ENCODE measurements at places on chromosomes 16 and 17.

DNA sequence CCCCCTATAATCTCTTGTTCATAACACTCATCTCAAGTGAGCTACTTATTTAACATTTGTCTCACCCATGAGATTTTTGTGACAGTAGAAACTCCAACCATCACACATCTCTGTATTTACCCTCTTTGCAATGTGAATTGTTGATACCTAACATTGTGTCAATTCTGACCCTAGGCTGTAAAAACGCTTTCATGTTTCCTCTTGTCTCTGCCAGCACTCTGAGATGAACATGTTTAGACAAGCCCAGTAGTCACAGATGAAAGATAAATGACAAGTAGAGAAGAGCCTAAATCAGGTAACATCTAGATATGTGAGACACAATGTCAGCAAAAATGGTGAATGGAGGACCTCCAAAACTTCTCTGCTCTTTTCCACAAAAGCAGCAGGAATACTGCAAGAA is 1254.5 kb upstream of the GOT2 start:
- DNase-seq, result no peak

- no peak for DNase-seq
Measured at GRCh38 chr17:64259426-64259825, 3.6 kb downstream of the TEX2 start.

DNA sequence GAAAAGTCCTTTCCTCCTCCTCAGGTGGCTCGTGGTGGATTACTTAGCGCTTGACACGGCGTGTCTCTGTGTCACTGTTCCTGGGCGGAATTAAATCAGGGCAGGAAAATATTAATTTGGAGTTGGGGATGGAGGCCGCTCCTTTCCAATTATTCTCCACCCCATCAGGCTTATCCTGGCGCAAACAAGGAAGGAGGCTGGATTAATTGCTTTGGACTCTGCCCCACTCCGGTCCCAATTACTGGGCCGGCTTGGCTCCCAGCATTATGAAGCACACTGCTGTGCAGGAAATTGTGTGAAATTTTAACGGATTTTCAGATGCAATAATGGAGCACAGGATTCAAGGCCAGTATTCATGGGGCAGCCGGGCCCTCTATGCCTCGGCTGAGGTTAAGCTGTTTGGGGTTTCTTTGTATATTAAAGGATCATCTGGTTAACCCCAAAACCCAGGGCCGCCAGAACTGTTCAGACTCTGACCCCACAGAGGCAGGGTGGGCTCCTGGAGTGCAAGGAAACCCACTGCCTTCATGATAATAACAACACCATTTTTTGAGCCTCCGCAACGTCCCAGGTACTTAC is 87.8 kb downstream of the MRM1 start:
- DNase-seq, result no peak

DNA sequence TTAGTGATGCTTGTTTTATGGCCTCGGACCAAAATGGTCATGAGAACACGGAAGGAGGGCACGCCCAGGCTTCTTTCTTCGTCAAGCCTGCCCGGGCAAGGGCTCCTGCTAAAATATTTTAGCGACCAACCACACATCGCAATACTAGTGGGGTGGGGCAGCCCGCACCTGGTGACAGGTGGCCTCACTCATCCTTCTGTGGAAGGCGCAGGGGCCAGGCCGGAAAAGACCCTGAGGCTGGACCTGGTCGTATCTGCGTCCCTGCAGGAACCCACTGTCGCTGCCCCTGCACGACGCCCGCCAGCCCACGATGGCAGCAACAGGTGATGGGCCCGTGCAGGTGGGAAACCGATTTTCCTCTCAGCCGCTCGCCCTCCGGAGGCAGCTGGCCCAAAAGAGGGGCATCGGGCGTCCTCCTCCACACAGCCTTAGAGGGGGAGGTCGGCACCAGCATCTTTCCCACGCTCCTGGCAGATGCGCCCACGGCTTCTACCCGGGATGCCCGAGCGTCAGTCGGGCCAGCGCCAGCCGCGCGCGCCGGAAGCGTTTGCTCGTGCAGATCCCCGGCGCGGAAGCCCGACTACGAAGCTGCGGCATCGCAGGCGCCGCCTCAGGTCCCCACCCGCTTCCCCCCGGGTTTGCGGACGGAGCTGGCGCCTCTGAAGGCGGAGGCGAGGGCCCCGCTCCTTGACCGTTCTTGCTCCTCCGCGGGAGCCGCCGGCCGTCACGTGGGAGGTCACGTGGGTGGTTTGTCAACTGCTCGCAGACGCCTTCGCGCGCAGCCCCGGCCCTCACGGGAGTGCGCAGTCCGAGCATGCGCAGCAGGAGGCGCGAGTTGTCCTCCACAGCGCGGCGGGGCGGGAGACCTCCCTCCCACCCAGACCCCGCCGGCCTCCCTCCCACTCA is 22.8 kb upstream of the FOXK2 start:
- peak; percentile 91 for DNase-seq

- no peak for DNase-seq
Measured at GRCh38 chr16:68395815-68396214, 52.5 kb downstream of the SMPD3 start.

DNA sequence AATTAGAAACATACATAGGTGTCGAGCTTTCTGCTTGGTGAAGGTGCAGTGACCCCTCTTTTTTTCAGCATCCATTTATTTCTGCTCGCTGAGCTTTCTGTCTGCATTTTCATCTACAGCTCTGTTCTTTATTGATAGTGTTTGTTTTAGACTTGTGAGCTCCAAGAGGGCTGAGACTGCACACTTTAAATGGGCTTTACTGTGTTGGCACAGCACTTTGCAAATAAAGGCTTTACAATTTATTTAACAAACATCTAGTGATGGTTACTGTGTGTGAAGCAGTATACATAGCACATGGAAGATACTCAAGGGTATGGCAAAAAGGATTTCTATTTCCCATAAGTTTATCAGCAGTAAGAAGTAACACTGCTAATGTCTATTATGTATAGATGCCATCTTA is 563.7 kb upstream of the HSBP1 start:
- no peak for DNase-seq

GRCh38 chr16:83937922-83938885 is 14.8 kb upstream of the OSGIN1 start:
- DNase-seq, result no peak

- DNase-seq, result no peak
Measured at GRCh38 chr16:17926866-17927399, 409.6 kb downstream of the NPIPA8 start.

DNA sequence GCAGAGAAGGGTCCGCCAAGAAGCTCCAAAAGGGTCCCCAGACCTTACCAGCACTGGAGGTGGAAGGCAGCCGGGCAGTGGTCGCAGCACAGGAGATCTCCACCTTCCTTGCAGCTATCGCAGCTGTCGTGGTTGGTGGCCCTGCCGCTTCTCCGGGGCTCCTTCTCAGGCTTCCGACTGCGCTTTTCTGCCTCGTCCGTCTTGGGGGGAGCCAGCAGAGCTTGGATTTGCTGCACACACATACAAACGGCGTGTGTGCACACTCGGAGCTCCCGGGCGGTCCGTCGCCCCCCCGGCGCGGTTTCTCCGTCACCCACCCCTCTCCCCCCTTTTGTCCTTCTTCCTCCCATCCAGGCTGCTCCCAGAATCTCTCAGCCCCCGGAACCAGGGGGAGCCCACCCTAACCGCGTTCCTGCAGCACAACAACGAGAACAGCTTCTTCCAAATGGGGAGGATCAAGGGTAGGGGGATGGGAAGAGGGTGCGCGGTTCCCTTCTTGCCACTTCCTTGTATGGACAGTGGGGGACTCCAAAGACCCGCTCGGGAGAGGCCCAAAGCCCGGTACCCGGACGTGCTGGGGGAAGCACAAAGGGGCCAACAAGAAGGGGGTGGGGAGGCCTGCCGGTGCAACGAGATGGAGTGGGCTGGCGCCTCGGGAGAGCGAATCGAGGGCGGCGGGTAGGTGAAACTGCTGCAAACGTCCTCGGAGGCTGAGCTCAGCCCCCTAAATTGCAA is 1.1 kb downstream of the PHF12 start:
- peak; percentile 47 for DNase-seq

GRCh38 chr16:1098266-1098991 is 2.4 kb upstream of the C1QTNF8 start:
- no peak for DNase-seq

DNA sequence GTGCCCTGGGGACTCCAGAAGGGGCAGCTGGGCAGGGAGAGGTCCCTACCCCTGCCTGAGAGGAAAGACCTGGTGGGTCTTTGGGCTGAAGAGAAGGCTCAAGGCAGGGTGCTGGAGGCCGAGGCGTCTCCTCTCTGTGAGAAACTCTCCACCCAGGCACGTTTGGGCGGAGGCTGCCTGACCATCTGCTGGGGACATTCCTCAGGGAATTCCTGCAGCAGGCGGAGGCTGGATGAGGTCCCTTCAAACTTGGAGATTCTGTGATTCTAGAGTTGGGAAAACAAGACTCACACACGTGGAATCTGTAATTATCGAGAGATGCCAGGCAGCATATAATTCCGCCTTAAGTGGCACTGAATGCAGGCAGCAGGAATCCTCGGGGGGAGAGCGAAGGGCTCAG is 21.1 kb upstream of the PHF12 start:
- DNase-seq, result no peak

- no peak for DNase-seq
Measured at GRCh38 chr17:48747445-48748363, 19.2 kb upstream of the HOXB13 start.

DNA sequence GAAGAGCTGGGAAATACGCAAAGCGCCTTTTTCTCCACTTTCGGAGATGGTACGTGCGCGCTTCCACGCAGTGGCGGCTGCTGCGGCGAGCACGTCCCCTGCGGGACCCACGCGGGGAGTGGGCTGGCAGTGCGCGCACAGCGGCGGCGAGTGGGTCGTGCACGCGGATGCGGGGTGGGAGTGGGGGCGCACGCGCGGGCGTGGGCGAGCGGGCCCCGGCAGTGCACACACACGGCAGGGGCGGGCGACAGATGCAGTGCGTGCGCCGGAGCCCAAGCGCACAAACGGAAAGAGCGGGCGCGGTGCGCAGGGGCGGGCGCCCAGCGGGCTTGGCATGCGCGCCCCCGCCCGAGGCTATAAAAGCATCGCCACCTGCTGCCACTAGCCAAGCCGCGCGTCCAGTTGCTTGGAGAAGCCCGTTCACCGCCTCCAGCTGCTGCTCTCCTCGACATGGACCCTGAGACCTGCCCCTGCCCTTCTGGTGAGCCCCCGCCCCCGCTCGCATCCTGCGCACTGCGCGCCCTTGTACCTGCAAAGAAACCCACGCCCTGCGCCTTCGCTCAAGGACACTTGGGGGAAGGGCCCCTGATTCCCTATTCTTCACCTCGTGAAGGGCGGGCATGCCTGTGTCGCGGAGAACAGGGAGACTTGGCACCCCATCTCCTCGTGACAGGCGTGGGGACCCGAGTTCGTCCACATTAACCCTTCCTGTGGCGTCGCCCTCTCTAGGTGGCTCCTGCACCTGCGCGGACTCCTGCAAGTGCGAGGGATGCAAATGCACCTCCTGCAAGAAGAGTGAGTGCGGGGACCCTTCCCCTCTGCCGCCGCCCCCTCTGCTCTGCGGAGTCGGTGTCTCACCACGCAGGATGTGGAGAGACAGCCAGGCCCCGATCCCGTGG is at the start of gene MT3:
Gene MT3 (plus strand): TSS at position 388 of the 899 bp plus-strand sequence. CDS start 63 bp downstream, at position 451.
- DNase-seq, result no peak

DNA sequence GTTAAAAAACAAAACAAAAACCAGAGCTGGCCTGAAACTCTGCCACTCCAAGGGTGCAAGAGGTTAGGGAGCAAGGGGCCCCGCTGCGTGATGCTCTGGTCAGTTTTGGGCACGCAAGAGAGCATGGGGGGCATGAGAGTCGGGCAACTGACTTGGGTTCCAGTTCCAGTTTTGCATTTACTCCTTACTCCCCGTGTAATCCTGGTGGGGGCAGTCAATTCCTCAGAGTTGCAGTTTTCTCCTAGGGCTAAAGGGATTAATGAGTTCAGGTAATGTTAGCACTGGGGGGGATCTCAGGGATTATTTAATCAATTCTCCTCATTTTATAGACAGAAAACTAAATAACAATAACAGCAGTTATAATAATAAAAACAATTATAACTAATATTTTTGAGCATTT is 72.9 kb upstream of the PMFBP1 start:
- no peak for DNase-seq

GRCh38 chr17:81291662-81292061 is 3.4 kb downstream of the SLC38A10 start:
- peak; percentile 75 for DNase-seq

- no peak for DNase-seq
Measured at GRCh38 chr16:56354016-56354415, 71.3 kb downstream of the AMFR start.

- DNase-seq, result no peak
Measured at GRCh38 chr16:8374586-8375231, 215.6 kb downstream of the TMEM114 start.

GRCh38 chr17:49342575-49342936 is 19.5 kb downstream of the ZNF652 start:
- no peak for DNase-seq

DNA sequence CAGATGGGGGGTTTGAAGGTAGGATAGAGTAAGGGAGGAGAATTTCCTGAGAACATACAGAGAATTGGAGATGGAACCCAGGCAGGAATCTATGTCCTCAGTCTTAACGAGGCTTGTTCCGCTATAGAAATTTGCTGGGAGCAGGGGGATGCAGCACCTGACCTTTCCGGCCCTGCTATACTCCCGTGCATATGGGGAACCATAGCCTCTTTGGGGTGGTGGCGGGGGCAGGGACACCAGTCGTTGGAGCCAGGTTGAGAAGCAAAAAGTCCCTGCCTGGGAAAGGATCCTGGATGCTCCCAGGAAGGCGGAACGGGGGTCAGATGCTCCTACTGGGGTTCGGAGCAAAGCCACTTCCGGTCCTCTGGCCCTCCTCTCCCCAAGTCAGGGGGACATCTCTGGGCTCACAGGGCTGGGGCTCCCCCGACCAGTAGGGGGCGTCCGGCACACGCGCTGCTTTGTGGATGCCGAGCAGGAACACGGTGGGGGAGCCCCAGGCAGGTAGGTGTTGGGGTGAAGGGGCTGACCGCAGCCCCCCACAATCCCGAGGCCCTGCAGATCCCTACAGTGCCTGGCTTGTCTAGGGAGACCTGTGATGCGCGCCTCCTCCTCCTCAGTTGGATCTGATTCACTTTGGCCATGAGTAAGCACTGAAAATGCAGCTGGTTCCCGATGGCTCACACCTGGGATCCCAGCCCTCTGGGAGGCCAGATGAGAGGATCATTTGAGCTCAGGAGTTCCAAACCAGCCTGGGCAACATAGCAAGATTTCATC is 15.5 kb upstream of the TFAP4 start:
- peak; percentile 84 for DNase-seq

GRCh38 chr17:18259621-18260331 is 686 bp upstream of the MIEF2 start:
- no peak for DNase-seq

GRCh38 chr17:75646638-75646992 is 13.4 kb downstream of the SMIM5 start:
- DNase-seq, result no peak

GRCh38 chr16:53789137-53789536 is 85.2 kb downstream of the FTO start:
- DNase-seq, result no peak
